CD4-positive, alpha-beta memory T cell (primary cell): ENCODE measurements at places on chromosomes 7 and 10. TPM values are rescaled to one million over a fixed set of nuclear protein-coding genes. Genes with fewer than 3 reads are reported as not detected.
A peak's percentile ranks its signal among the peaks of the same experiment; 100 is the strongest.

- no peaks in the 10 kb centered on the region for H3K4me1 ChIP-seq
- no peaks in the 10 kb centered on the region for H3K27me3 ChIP-seq
- no peak overlapping the region for H3K27ac ChIP-seq
- no peak for DNase-seq
- H3K36me3 ChIP-seq = no peaks in the 10 kb centered on the region
- no peak overlapping the region for H3K4me3 ChIP-seq
Observed at GRCh38 chr7:21373031-21373430, 54.9 kb upstream of the SP4 start.

GRCh38 chr10:103839872-103840739, 15.3 kb downstream of the SH3PXD2A start:
- no peaks in the 10 kb centered on the region for H3K27me3 ChIP-seq
- H3K4me1 ChIP-seq = no peaks in the 10 kb centered on the region
- H3K36me3 ChIP-seq = no peaks in the 10 kb centered on the region
- no peak overlapping the region for H3K27ac ChIP-seq
- no peak overlapping the region for H3K4me3 ChIP-seq
- DNase-seq = no peak

DNA sequence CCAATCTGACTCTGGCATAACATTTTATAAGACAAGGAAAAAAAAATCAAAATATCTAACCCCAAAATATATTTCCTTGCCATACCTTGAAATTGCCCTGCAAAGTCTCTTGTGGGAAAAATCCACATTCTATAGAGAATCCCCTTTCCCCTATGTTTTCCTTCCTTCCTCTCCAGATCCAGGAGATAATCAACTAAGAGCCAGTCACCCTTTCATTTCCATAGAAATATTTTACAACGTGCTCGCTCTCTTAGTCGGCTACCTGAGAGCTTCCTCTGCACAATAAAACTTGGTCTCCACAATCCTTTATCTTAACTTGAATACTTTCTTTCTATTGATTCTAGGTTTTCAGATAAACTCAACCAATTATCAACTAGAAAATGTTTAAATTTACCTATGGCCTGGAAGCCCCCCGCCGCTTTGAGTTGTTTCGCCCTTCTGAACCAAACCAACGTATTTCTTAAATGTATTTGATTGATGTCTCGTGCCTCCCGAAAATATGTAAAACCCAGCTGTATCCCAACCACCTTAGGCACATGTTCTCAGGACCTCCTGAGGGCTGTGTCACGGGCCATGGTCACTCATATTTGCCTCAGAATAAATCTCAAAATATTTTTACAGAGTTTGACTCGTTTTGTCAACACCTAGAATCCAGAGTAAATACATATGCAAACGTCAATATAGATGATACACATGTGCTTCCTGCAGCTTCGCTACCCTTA, 869 bp downstream of the PSAP start:
- H3K27ac ChIP-seq = peak overlapping the region; percentile 81
- H3K27me3 ChIP-seq = no peaks in the 10 kb centered on the region
- no peaks in the 10 kb centered on the region for H3K36me3 ChIP-seq
- DNase-seq = no peak
- H3K4me3 ChIP-seq = peak overlapping the region; percentile 98
- peaks cover 27% of the 10 kb centered on the region for H3K4me1 ChIP-seq

DNA sequence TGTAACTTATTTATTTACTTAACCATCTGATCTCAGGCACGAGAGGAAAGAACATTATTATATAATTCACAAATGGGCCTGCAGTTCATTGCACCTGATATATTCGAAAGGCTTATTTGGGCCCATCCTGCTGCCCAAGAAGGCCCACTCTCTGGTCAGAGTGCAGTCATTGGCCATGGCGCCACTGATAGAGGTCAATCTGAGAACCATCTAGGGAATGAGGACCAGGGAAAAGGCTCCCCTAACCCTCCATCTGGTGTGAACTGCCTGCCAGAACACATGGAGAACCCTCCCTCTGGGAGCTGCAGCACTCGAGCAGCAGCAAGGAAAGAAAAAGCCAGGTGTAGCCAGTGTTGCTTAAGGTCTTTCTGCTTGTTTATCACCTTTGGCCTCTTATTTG, 136.6 kb downstream of the REEP3 start:
- no peaks in the 10 kb centered on the region for H3K4me1 ChIP-seq
- H3K4me3 ChIP-seq = no peak overlapping the region
- no peak for DNase-seq
- H3K36me3 ChIP-seq = no peaks in the 10 kb centered on the region
- no peak overlapping the region for H3K27ac ChIP-seq
- no peaks in the 10 kb centered on the region for H3K27me3 ChIP-seq

The PAPSS2 gene
- total RNA-seq = 0.73 TPM

DNA sequence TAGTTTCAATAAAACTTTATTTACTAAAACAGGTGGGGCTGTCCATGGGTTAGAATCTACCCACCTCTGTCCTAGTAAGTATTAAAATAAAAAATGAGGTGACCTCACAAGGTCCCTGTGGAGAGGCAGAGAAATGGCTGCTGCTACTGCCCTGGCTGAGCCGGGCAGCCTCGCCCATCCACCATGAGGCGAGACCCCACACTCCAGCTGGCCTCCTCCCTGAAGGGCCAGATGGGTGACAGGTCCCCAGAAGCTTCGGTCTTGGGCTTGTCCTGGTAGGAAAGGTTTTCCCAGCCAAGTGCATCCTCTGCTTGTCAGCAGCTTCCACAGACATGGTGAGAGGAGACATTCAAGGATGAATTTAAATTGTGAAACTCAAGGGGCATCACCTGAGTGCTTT, 565.8 kb downstream of the PTPRN2 start:
- no peaks in the 10 kb centered on the region for H3K4me1 ChIP-seq
- no peaks in the 10 kb centered on the region for H3K27me3 ChIP-seq

The OR2A1 gene
- not detected for total RNA-seq

The ZNF777 gene
- 16.8 TPM for total RNA-seq

DNA sequence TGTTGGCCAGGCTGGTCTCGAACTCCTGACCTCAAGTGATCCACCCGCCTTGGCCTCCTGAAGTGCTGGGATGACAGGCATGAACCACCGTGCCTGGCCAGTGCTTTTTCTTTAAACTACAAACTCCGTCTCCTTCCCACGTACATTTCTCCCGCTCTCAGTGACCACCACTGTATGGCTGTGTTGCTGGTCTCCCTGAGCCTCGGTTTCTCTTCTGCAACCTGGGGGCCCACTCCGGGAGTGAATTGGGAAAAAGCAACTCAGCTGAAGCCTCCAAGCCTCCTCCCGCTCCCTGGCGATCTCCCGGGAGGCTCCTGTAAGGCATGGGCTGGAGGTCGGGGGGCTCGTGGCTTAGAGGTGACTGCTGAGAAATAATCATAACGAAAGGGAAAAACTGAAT, 136.3 kb downstream of the ELFN1 start:
- H3K36me3 ChIP-seq = no peaks in the 10 kb centered on the region
- no peak overlapping the region for H3K4me3 ChIP-seq
- H3K27ac ChIP-seq = no peak overlapping the region
- DNase-seq = no peak
- no peaks in the 10 kb centered on the region for H3K27me3 ChIP-seq
- H3K4me1 ChIP-seq = no peaks in the 10 kb centered on the region

DNA sequence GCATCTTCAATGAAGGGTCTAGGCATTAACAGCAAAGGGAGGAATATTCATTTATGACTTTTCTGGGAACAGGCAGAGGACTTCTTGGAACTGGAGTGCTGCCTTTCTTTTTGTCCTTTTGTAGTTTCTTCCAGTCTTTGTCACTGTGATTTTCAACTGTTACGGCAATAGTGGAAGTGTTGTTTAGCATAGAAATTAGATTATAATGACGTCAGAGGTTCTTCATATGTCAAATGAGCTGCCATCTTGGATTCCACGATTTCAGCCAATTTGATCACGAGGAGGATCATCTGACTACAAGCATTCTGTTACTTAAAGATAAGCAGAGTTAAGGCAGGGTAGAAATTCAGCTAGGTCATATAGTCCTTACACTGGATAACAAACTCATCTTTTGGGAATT, 239.0 kb downstream of the NEBL start:
- H3K4me1 ChIP-seq = no peaks in the 10 kb centered on the region
- no peak for DNase-seq
- H3K4me3 ChIP-seq = no peak overlapping the region
- H3K27me3 ChIP-seq = no peaks in the 10 kb centered on the region

DNA sequence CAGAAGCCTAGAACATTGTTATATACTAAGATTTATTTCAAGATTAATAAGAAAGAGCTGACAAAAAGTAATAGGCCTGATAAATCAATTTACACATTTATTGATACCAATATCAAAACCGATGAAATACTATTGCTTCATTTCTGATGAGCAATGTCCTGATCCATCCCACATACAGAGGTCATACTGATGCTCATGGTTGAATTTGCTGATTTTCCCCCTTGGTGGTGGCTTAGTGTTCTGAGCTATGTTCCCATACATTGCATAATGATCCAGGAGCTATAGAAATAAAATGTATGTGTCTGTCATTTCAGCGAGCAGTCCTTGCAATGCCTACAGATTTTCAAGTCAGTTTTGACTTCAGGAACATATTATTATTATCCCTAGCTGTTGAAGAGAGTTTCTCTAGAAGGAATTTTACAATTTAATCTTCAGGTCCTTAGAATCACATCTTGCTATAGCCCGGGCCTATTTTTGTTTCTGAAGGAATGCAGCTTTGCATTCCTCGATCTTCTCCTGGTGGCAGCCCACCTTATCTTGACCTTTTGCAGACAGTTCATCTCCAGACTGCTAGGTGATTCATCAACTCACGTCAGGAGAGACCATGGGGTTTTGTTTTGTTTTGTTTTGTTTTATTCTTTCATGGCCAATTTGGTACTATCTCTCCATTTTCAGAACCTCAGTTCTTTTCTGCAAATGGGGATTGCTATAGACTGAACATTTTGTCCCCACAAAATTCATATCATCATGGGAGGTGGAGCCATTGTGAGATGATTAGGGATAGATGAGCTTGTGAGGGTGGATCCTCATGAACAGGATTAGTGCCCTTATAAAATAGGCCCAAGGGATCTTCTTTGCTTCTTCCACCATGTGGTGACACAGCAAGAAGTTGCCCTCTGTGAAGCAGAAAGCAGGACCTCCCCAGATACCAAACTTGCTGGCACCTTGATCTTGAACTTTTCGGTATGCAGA, 465.6 kb upstream of the IGFBP3 start:
- H3K27me3 ChIP-seq = no peaks in the 10 kb centered on the region
- DNase-seq = no peak
- no peak overlapping the region for H3K4me3 ChIP-seq
- H3K36me3 ChIP-seq = no peaks in the 10 kb centered on the region
- H3K27ac ChIP-seq = no peak overlapping the region

GRCh38 chr7:41887416-41887815, 184.5 kb upstream of the INHBA start:
- H3K4me3 ChIP-seq = no peak overlapping the region
- H3K36me3 ChIP-seq = no peaks in the 10 kb centered on the region
- DNase-seq = no peak

DNA sequence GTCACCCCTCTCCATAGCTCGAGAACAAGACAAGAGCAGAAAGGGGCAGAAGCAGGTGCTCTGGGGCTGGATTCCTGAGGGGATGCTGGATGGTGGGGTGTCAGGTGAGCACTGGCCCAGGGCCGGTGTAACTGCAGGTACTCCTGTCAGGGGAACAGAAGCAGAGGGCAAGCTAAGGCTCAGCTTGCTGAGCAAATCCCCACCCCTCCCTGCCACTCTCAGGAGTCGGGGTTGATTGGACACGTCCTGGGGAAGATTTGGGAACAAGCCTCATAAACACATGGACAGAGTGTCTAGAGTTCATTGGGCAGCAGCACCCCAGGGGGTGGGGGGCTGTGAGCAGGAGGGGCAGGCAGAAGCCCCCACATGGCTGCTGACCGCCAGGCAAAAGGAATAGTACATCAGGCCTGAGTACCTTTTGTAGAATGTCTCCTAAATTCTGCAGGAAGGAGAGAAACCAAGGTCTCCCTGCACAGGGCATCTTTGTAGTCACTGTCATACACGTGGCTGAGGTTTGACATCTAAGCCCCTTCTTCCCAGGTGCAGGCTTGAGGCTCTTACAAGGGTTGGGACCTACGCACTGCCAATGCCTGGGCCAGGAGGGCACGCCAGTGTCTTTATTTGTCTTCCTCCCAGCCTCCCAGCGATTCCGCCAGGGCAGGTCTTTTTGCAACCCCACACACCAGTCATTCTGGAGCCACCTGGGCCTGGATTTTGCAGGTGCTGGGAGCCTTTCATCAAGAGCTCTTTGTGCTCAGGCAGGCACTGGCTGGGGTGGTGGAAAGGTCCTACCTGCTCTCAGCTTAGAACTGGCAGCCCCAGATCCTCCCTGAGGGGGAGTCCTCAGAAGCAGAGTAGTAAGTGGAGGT, 2.8 kb downstream of the CALML3 start:
- no peak overlapping the region for H3K4me3 ChIP-seq
- H3K4me1 ChIP-seq = no peaks in the 10 kb centered on the region
- no peak overlapping the region for H3K27ac ChIP-seq
- no peaks in the 10 kb centered on the region for H3K27me3 ChIP-seq
- DNase-seq = no peak

GRCh38 chr7:68892236-68892635, 706.0 kb upstream of the AUTS2 start:
- H3K36me3 ChIP-seq = no peaks in the 10 kb centered on the region
- no peaks in the 10 kb centered on the region for H3K27me3 ChIP-seq
- DNase-seq = no peak
- no peaks in the 10 kb centered on the region for H3K4me1 ChIP-seq

DNA sequence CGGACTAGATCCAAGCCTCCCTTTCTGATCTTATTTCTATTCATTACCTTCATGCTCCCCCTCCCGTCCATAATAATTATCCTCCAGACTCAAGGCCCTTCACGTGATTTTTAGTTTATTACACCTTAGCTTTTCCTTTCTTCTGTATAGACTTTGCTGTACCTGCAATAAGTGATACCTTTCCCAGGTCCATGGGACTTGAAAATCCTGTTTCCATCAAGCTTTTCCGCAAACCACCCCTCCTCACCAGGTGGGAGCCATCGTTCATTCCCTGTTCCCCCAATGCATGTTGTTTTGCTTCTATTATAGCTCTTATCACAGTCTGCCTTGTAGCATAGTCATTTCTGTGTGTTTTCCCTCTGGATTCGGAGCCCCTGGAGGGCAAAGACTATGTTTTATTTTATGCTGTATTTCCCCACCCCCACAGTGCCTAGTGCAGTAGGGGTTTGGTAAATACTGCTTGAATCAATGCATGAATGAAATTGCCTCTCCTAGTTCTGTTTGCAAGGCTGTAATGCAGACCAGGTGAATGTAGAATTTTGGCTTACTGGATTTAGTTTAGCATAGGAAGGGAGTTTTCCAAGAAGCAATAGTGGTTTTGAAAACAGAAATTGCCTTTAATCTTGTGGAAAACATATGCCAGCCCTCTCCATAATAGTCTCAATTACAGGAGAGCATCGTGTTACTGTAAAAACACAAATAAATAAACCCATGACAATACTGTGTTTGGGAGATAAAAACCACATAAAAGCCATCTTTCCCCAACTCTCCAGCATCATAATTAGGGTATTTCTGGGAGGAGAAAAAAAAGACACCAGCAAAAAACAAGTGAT, 213.4 kb downstream of the AUTS2 start:
- H3K27me3 ChIP-seq = no peaks in the 10 kb centered on the region
- DNase-seq = no peak
- H3K4me1 ChIP-seq = no peaks in the 10 kb centered on the region
- no peak overlapping the region for H3K27ac ChIP-seq
- H3K4me3 ChIP-seq = no peak overlapping the region
